ENCODE measurements at places on chromosomes 6 and 20.

GRCh38 chr6:160010067-160010466 lies 41.2 kb downstream of the IGF2R start:
- DNase-seq, result no peak

DNA sequence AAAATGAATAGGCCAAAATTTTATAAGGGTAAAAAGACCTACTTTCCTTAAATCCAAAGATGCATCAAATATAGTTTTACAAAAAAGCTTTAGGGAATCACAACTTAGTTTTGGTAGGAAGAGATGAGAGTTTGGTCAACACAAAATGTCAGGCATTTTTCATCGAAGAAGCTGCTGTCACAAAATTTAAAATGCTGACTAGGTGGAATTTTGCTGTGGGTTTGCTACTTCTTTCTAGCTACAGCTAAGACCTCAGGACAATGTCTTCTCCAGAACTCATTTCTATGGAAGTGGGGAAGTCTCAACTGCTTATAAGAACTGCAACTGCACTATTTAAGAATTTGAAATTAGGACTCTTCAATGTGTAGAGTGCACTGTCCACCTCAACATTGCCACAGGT lies 351.1 kb downstream of the HAO1 start:
- no peak for DNase-seq

GRCh38 chr6:80006541-80006940 lies 2.1 kb downstream of the TTK start:
- DNase-seq, result no peak

GRCh38 chr6:14001329-14002012 lies 76.7 kb downstream of the RNF182 start:
- no peak for DNase-seq

GRCh38 chr20:51968151-51968550 lies 165.8 kb upstream of the SALL4 start:
- DNase-seq, result no peak

- DNase-seq, result no peak
Measured at GRCh38 chr20:3814928-3815495, 5.3 kb upstream of the AP5S1 start.

DNA sequence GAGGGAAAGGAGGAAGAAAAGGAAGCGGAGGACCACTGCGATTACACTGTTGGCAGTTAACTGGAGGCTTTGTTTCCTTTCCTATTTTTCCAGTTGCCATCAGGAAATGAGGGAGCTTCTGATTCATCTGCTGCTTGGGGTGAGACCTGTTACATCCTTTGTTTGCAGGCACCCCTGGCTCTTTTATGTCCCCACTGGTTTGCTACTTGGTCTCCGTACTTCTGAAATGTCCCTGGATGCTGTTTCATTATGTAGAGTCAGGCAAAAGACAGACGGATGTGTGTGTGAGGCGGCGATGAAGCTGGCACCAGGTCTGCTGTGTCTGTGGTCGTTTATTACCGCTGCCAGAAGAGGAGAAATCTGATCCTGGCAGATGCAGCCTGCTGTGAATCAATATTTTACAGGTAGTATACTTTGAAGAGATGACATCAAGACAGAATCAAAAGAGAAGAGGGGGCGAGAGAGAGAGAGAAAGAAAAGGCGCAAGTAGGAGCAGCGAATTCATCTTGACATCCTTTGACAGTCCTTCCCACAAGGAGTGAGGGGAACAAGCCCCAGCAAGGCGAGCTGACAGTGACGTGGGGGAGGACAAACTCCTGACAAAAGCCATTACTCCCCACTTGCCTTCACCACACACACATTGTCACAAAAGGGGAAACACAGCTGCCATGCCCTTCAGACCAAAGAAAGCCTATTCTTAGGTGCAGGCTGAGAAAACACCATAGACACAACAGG lies 145.9 kb upstream of the FBXL4 start:
- no peak for DNase-seq

DNA sequence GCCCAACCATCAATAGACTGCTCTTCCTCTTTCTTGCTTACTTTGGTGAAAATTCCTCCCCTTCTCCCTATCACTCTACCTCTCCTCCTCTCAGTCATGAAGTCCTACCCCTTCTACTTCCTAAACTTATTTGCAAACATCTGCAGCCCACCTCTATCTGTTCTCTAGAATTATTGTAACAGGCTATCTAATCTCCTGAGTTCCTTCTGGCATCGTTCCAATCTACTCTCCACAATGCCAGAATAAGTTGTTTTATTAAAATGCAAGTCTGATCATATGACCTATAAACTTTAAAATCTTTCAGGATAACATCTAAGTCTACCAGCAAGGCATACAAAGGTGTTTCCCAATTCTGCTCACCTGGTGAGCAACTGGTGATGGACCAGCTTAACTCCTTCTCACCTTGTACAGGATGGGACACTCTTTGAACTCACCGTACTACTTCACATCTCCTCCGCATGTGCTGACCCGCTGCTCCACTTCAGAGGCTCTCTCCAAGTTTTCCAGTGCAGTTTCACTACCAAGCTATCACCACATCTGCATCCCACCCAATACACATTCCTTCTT lies 7.9 kb downstream of the CD164 start:
- DNase-seq, result no peak

DNA sequence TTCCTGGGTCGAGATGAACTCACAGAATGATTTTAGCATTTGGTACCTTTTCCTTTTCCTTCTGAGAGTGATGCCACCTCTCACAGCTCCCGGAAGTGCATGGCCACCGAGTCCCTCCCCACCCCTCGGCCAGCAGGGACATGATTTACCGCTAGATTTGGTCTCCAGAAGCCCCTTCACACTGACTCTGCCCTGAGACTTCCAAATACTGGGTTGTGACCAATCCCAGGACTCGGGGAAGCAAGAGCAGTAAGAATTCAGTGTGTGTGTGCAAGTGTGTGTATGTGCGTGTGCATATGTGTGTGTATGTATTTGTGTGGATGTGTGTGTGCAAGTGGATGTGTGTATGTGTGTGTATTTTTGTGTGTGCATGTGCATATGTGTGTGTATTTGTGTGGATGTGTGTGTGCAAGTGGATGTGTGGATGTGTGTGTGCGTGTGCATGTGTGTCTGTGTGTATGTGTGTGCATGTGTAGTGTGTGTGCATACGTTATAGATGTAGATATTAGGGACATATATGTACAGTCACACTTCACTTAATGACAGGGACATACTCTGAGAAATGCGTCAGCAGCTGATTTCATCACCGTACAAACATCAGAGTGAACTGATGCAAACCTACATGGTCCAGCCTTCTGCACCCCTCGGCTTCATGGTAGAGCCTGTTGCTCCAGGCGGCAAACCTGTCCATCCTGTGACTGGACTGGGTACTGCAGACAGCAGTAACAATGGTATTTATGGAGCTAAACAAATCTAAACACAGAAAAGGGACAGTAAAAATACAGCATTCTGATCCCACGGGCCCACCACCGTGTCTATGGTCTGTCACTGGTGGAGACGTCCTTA lies 374.5 kb downstream of the TAF4 start:
- DNase-seq, result no peak

- no peak for DNase-seq
Measured at GRCh38 chr6:143040018-143040417, 20.7 kb upstream of the AIG1 start.

DNA sequence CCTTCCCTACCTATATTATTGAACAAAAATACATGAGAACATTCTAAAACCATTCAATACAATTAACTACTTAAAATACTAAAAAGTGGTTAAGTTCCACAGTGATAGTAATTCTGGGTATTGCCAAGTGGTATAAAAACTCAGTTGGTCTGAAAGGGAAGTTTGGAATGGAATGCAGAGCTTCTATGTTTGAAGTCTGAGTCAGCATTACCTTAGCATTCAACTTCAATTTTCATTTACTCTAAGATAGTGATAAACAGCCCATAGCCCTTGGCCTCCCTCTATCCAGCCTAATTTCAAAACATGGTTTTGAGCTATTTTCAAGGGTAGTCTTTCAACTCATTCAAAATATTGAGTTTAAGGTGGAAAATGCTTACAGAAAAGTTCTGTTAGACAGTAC lies 140.4 kb upstream of the ASCC3 start:
- no peak for DNase-seq

GRCh38 chr6:26437550-26437949 lies 2.8 kb upstream of the BTN3A3 start:
- no peak for DNase-seq

GRCh38 chr6:31490115-31490873 lies 7.7 kb upstream of the MICB start:
- no peak for DNase-seq

- DNase-seq, result no peak
Measured at GRCh38 chr6:141990840-141991239, 141.9 kb upstream of the GJE1 start.

- DNase-seq, result no peak
Measured at GRCh38 chr20:36060676-36061075, 92.3 kb downstream of the CNBD2 start.

- no peak for DNase-seq
Measured at GRCh38 chr20:59273739-59274357, 26.6 kb upstream of the EDN3 start.

GRCh38 chr20:23526850-23527249 lies 35.9 kb downstream of the CST8 start:
- no peak for DNase-seq
